ENCODE measurements at places on chromosomes 7 and 10.
A peak's percentile ranks its signal among the peaks of the same experiment; 100 is the strongest.

DNA sequence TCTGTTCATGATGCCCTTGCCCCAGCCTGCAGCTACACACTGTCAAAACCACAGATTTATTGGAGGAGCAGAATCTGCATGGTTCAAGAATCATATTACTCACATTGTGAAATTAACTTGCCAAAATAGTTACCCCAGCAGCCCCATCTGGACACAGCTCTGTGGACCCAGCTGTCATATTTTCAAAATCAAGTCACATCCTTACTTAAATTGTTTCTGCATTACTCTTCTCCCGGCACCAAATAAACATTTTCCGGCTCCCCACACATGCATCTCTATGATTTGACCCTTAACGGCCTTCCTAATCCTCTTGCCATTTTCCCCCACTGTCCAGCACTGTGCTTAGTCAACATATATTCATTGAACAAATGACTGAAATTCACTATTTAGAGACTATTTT is 43.8 kb upstream of the GPR26 start:
- no peak for DNase-seq

DNA sequence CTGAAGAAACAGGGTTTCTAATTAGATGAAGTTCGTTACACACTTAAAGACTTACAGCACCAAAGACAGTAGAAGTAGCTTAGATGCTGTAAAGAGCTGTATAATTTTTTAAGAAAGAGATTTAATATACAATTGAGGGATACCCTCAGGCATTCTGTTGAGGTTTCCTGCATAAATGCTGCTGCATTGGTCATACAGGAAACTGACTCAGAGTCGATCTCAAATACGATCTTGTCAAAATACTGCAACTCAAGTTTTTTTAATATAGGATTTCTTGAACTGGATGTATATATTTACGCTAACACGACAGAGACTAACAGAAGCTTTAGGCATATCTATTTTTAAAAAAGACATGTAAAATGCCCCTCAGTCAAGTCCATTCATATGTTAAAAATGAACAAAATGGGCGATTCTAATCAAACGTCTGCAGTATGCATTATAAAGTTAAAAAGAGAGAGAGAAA is 2.4 kb upstream of the ARID5B start:
- DNase-seq, result no peak

DNA sequence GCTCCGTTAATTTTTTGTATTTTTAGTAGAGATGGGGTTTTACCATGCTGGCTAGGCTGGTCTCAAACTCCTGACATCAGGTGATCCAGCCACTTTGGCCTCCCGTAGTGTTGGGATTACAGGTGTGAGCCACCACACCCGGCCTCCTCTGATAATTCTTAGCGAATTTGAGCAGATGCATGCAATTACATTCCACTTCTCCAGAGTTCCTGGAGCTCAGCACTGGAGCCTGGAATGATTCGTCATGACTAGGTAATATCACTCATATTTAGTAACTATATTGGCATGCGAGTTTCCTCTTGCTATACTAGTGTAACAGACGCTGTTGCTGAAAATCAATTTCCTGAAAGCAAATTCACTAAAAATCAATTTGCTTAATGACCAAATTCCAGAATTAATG is 86.8 kb downstream of the MKX start:
- DNase-seq, result no peak

- no peak for DNase-seq
Observed at GRCh38 chr10:56142092-56142728, 218.8 kb downstream of the ZWINT start.

DNA sequence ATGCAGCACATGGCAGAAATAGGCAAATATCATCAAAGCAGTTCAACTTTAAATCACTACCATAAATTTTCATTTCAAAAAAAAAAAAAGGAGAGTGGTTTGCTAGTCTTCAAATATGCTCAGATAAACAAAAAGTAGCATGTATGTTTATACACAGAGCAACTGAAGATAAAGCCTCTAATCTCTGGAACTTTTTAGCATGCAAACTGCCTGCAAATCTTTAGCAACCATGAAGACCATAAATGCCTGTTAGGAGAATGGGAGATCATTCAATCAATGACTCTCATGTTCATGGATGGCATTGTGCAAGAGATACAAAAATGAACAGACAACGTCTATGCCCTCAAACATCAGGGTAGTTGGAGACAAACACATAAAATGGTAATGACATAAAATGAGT is 57.3 kb downstream of the ORC5 start:
- DNase-seq, result no peak

- DNase-seq, result no peak
Observed at GRCh38 chr7:22647451-22648257, 79.3 kb upstream of the IL6 start.

- no peak for DNase-seq
Observed at GRCh38 chr7:99990460-99990852, 14.6 kb upstream of the AZGP1 start.

GRCh38 chr7:17131060-17131345 is 167.4 kb upstream of the AHR start:
- no peak for DNase-seq

- DNase-seq, result no peak
Observed at GRCh38 chr7:125966278-125967048, 1036.8 kb upstream of the POT1 start.

DNA sequence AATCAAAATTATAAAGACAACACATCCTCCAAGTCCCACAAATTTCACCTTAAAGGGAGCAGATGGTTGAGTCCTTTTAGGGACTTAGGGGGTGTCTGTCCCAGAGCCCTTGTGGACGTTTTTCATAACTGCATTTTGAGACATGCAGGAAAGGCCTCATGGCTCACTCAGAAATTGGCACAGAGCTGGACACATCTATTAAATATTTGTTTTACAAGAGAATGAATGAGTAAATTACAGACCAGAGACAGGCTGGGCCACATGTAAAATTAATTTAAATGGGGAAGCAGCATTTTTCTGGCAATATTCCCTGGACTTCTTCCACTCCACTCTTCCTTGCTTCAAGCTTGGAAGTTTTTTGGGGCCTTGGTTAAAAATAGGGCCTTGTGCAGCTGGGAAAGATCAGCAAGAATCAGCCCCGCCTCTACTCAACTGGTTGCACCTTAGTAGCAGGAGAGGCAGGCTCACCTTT is 20.0 kb downstream of the LAMB1 start:
- peak; percentile 42 for DNase-seq

- peak; percentile 64 for DNase-seq
Observed at GRCh38 chr7:20831451-20831850, 44.8 kb upstream of the SP8 start.

DNA sequence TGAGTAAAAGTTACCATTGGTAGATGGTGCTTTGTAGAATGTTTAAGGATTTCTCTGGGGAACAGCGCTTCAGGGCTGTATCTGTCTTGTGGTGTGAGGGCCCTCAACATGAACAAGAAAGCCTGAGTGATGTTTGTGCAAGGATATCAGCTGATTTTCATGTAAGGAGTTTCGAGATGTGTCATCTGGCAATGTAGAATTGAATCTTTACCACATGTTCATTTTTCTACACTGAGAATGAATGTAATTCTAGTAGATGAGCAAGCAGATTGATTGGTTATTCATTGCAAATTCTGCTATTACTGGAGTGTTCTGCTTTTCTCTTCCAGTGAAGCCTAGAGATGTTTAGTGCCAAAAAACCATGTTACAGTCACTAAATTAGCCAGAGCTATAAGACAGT is 87.7 kb downstream of the ST7 start:
- DNase-seq, result no peak

GRCh38 chr10:119199231-119199992 is 8.0 kb upstream of the GRK5 start:
- peak; percentile 47 for DNase-seq

DNA sequence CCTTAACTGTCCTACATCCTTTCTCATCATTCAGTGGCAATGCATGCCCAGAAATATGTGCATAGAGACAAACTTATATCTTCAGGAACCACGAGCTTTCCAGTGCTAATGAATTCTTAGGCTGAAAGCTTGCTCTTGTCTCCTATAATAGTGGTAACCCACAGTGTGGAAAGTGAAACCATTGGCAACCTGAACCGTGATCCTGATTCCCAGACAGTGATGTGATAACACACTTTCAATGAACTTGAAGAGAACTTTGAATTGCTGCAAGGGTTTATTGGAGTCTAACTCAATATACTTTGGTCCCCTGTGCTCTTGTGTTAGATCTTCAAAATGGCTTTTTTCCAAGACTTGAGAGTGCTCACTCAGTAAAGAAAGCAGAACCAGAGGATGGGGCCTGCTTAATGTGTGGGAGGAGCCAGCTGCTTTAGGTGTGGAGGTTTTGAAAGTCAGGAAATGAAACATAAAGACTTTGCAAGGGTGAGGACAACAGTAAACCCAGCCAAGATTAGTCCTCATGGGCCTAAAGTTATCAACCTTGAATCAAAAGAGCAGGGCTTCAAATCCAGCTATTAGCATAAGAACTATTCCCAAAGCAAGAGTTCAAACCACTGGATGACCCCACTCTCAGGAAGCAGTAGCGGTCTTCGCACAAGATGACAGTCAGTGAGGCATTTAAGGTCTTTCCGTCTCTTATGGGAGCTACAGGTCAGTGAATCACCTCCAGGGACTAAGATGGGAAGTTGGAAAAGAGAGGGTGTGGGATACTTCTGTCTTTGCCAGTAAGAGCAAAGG is 332.4 kb upstream of the NRP1 start:
- no peak for DNase-seq

GRCh38 chr7:78578686-78579085 is 780.1 kb downstream of the PHTF2 start:
- DNase-seq, result no peak

DNA sequence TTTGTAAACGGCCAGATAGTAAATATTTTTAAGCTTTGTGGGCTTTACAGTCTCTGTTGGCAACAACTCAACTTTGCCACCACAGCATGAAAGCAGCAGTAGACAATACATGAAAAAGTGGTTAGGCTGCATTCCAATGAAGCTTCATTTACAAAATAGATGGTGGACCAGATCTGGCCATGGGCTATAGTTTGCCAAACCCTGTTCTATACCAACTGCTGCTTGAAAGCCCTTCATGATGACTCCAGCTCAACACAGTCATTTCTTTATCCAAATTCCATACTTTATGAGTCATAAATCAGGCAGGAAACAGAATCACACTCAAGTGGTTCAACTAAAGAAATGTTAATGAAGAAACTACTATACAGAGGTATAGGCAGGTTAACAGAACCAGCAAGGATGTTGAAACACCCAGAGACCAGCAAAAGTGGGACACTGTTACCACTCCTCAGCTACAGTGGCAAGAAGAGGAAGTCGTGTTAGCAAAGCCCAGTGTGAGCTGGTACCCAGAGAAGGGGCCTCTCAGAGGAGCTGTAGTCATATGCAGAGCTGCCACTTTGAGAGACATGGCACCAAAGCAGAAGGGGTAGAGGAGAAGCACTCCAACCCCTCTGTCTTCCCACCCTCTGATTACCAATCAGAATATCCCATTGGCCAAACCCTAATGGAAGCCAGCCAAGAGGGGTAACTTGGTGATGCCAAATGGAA is 72.5 kb downstream of the PRLHR start:
- DNase-seq, result no peak

GRCh38 chr7:17401791-17402627 is 103.6 kb downstream of the AHR start:
- no peak for DNase-seq

- no peak for DNase-seq
Observed at GRCh38 chr7:80937336-80937735, 18.5 kb upstream of the SEMA3C start.

DNA sequence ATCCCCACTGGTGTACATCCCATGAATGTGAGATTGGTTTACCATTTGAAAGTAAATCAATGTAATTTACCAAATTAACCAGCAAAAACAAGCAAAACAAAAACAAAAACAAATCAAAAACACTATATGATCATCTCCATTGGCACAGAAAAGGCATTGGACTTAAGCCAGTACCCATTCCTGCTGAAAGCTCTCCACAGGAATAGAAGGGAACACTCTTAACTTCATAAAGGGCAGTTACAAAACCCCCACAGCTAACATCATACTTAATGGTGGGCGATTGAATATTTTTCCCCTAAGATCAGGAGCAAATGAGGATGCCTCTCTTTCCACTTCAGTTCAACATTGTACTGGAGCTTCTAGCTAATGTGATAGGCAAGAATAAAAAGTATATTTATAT is 34.1 kb downstream of the PRKG1 start:
- DNase-seq, result peak; percentile 26

All from NCI-H446 (cell line).